ENCODE measurements at places on chromosomes 4 and X. TPM values are rescaled to one million over a fixed set of nuclear protein-coding genes. Genes with fewer than 3 reads are reported as not detected.

The MYOZ2 gene
- total RNA-seq: not detected

The TASL gene
- 1.2 TPM for total RNA-seq

The PNCK gene
- not detected for total RNA-seq

The DGAT2L6 gene
- not detected for total RNA-seq

The ADH7 gene
- total RNA-seq: not detected

All from activated CD8-positive, alpha-beta memory T cell treated with anti-CD3 and anti-CD28 coated beads for 36 hours (primary cell).